ENCODE measurements at places on chromosomes 16 and 17. TPM values are rescaled to one million over a fixed set of nuclear protein-coding genes. Genes with fewer than 3 reads are reported as not detected.

- DNase-seq: no peak
Measured at GRCh38 chr17:5986644-5987043, 83.5 kb upstream of the WSCD1 start.

- peak; percentile 59 for DNase-seq
Measured at GRCh38 chr16:57000271-57001025, 11.1 kb downstream of the NLRC5 start.

GRCh38 chr16:27107185-27107592 is 40.5 kb downstream of the C16orf82 start:
- DNase-seq: no peak

DNA sequence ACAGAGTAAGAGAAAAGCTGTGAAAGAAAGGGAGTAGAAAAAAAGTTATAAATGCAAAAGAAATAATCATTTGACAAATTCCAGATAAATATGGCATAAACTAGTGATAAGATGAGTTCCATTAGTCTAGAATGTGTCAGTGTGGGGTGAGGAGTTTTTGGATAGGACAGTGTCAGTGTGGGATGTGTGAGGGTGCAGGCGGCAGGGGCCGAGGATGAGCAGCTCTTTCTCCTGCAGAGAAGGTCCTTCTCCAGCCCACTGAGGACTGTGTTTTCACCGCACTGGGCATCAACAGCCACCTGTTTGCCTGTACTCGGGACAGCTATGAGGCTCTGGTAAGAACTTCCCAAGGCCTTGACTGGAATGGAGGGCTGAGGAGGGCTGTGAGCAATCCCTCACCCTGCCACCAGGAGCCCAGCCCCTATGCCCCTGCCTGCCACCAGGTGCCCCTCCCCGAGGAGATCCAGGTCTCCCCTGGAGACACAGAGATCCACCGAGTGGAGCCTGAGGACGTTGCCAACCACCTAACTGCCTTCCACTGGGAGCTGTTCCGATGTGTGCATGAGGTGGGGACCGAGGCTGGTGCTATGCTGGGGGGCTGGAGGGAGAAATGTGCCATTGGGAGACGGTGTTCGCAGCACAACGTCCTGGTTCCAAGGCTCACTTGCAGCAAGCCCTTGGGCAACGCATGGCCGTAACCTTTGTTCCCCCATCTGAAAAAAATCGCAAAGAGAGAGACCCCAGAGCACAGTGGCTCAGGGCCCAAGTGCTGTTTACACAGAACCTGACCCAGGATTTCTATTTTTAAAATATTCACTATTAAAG is 13.1 kb downstream of the RAPGEFL1 start:
- DNase-seq: no peak

DNA sequence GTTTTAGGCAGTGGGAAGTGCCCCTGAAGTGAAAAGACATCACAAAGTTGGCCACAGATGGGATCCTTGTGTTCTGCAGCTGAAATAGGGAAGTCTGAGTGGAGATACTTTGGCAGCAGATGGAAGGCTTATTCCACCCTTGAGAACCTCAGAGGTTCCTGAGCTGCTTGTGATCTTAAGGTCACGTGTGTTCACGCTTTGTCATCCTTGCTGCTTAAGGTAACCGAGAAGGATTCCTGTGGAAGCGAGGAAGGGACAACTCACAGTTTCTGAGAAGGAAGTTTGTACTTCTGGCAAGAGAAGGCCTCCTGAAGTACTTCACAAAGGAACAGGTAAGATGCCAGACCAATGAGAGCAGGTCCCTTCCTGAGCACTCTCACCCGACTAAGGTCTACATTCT is 12.2 kb downstream of the ADAP2 start:
- DNase-seq: peak; percentile 71

GRCh38 chr17:47822785-47823184 is 1.2 kb upstream of the OSBPL7 start:
- DNase-seq: no peak

GRCh38 chr16:49365711-49366509 is 7.7 kb upstream of the C16orf78 start:
- DNase-seq: no peak

DNA sequence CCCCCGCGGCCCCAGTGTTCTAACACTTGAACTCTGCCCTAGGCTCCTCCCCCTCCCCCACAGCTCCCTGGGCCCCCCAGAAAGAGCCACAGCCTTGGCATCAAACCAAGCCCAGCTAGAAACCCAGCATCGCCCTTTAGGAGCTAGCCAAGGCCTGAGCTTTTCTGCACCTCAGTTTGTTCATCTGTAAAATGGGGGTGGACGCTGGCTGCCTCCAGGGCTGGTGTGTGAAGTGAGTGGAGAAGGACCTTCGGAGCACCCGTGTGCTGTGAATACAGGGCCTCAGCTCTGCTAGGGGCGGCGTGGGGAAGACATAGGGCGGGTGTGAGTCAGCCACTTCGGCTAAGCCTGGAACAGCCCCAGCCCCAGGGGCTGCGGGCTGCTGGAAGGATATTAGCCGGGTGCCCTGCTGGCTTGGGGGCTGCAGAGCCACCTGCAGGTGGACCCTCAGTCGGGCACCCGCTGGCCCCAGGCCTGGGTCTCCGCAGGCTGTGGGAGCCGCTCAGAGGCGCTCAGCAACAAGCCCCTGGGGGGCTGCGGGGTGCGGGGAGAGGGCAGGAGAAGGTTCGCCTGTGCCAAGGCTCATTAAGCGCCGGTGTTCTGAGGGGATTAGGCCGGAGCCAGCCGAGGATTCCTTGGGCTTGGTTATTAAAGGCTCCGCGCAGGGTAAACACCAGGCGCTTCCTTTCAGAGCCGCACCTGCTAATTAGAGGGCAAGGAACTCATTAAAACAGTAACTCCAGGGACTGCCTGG is 217.0 kb upstream of the CIBAR2 start:
- DNase-seq: no peak

- no peak for DNase-seq
Measured at GRCh38 chr16:62105244-62105643, 69.0 kb upstream of the CDH8 start.

GRCh38 chr17:82944990-82945389 is 105.2 kb upstream of the ZNF750 start:
- DNase-seq: no peak

- no peak for DNase-seq
Measured at GRCh38 chr17:34364751-34365150, 1.7 kb upstream of the CCL1 start.

DNA sequence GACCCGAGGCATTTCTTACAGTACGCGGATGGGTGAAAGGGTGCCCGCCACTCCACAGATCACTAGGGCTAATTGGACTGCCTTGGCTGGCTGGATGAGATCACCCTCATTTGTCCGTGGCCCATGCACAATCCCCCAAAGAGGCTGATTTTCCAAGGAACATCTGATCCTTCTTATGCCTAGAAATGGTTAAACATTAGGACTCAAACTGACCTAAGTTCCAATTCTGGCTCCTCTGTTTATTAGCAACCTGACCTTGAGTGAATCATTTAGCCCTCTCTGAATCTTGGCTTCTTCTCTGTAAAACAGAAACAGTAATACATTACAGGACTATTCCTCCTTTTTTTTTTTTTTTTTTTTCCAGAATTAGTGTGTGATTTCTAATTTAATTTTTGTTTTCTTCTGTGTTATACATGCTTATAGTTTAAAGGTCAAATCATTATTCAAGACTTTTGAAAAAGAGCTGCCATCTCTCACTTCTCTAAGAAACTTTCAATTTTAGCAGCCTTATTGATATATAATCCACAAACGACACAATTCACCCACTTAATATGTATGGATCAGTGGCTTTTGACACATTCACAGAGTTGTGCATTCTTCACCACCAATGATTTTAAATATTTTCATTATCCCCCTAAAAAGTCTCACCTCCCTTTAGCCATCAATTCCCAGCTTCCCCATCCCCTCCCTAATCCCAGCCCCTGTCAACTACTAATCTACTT is 45.4 kb upstream of the TMEM132E start:
- DNase-seq: no peak

DNA sequence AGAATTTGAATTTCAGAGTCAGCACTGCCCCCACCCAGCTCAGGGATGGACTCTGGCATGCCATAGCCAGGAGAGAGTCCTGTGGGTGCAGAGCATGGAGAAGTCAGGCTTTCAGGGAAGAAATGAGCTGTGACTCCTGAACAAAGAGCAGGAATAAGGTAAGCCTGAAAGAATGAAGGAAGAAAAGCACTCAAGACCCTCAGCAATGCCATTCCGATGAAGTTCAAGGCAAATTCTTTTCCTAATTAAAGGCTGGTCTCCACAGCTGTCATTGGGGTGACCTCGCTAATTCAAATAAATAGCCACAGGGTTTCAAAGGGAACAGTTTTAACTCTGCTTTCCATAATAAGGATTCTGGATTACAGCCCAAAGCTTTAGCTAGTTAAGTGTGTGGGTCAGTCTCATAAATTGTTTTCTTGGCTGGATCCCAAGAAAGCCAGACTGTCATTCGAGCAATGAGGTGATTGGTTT is 31.7 kb downstream of the TOM1L2 start:
- no peak for DNase-seq

DNA sequence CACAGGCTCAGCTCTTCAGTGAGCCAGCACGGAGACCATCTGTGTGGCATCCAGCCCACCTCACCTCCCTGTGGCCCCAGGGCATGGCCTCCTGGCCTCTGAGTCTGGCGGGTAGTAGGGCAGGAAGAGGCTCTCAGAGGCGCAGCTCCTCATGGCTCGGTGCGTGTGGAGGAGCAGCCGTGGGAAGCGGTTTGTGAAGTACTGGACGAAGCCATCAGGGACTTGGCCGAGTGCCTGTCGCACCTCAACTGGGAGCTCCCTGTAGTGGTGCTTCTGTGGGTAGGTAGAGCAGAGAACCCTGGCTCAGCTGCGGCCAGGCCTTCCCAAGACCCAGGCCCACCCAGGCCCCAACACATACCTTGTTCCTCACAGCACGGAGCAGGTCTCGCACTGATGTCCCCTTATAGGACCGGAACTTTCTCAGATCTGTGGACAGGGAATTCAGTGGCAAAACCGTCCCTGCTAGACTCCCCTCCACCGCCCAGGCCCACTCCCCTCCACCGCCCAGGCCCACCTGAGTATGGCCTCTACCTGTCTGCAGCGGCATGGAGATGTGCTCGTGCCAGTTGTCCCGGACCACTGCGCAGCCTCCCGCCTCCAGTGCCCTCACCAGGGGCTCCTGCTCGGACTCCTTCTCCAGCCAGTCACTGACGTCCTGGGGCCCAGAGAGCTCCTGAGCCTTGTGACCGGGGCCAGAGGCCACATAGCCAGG is 12.2 kb downstream of the PLK1 start:
- peak; percentile 64 for DNase-seq

GRCh38 chr17:74554909-74555308 is 9.0 kb upstream of the CD300C start:
- DNase-seq: no peak

- DNase-seq: no peak
Measured at GRCh38 chr17:56367366-56367765, 214.1 kb downstream of the ANKFN1 start.

GRCh38 chr17:77428020-77428748 is 287.4 kb downstream of the SEC14L1 start:
- DNase-seq: peak; percentile 58

GRCh38 chr17:740240-741017 is 8.0 kb downstream of the TLCD3A start:
- peak; percentile 47 for DNase-seq

DNA sequence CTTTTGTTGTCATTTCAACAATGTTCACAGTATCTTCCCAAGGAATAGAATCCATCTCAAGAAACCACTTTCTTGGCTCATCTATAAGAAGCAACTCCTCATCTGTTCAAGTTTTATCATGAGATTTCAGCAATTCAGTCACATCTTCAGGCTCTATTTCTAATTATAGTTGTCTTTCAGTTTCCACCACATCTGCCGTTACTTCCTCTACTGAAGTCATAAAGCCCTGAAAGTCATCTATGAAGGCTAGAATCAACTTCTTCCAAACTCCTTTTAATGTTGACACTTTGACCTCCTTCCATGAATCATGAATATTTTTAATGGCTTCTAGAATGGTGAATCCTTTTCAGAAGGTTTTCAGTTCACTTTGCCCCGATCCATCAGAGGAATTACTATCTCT is 102.1 kb downstream of the CDH13 start:
- DNase-seq: no peak

DNA sequence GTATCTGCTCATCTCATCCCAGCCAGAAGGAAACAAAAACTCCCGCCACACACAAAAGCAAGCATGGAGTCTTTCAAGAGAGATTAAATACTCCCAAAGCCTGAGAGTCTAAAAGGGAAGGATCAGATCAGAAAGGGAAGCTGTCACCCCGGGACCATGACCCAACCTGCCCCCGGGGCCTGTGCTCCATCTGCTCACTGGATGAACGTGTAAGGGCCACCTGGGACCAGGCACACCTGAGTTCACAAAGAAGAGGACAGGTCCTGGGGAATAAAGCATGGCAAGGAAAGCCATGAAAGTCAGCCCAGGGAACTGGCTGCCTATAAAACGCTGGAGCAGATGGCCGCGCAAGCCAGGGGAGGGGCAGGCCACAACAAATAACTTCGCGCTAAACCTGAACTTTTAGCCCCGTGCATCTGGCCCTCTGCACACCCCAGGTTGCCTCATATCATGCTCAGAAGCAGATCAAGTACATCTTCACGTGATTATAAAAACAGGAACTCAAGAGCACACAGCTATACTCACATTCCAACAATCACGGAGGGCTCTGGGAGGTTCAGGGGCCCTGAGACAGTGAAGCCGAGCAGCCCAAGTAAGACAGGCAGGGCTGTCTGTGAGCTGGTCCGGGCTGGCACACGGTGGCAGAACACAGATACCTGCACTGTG is 3.4 kb downstream of the TMEM11 start:
- DNase-seq: no peak

The EPN3 gene
- not detected for total RNA-seq

The TEDC2 gene
- total RNA-seq: 1.7 TPM

The CD300A gene
- 19.6 TPM for total RNA-seq

The ZFHX3 gene
- total RNA-seq: 22.4 TPM

The LHX1 gene
- not detected for total RNA-seq

The KRTAP4-9 gene
- not detected for total RNA-seq

The GALNS gene
- total RNA-seq: 24.8 TPM

The OTOA gene
- total RNA-seq: 0.67 TPM

The CDH11 gene
- total RNA-seq: 164 TPM

The MAP1LC3B gene
- total RNA-seq: 51.4 TPM

The NME2 gene
- 103 TPM for total RNA-seq
